CD4-positive, alpha-beta T cell treated with Interleukin-4 for 4 hours (primary cell): ENCODE measurements at places on chromosomes 2 and 18.

DNA sequence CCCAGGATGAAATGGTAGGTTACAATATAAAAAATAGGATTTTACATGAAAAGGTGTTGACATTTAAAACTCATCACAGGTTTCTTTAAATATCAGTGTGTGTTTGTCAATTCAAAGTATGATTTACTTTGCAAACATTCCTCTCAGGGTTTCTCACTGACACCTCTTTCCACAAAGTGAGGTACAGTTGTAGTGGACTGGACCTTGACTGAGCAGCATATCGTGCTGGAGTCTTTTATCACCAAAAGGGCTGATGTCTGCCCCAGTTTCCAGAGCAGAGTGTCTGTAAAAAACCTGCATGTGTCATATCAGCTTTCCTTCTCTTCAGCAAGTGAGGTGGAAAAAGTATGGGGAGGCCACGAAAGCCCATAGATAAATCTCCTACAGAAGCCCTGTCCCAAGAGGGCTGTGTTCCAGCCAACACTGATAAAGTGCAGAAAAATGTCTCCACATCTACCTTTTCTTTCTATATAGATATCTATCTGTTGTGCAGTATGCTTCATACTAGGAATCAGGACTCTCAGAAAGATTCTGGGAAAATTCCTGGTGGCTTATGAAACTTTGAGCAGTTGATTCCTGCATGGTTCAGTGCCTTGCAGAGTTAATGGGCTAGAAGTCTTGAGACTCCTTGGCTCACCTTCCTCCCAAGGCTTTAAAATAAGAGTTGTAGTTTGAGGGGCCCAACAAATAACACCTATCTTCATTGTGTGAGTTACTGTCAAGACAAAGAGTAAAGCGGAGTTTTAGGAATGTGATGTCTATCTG, 6.9 kb downstream of the ACYP2 start:
- DNase-seq, result no peak

DNA sequence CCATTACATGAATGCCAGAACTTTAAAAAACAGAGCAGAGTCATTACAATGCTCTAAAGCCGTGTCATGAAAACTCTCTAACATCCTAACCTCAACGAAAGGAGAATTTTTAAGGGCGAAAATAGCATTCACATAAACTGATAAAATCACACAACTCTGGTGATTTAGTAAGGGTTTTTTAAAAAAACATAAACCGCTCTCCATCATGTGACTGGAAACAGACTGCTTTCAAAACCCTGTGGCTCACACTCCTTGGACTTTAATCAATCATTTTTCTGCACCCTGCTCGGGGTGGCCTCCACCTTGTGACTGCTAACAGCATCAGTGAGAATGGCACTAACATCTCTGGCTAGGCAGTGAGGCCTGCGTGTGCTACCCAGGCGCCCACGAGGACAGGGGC, 12.1 kb downstream of the DOCK10 start:
- peak; percentile 41 for DNase-seq

GRCh38 chr2:160700021-160700814, 206.6 kb upstream of the RBMS1 start:
- no peak for DNase-seq

GRCh38 chr2:237955640-237956401, 11.0 kb upstream of the UBE2F start:
- DNase-seq, result no peak

- peak; percentile 1 for DNase-seq
Observed at GRCh38 chr18:76620321-76621170, 125.5 kb upstream of the ZNF516 start.

DNA sequence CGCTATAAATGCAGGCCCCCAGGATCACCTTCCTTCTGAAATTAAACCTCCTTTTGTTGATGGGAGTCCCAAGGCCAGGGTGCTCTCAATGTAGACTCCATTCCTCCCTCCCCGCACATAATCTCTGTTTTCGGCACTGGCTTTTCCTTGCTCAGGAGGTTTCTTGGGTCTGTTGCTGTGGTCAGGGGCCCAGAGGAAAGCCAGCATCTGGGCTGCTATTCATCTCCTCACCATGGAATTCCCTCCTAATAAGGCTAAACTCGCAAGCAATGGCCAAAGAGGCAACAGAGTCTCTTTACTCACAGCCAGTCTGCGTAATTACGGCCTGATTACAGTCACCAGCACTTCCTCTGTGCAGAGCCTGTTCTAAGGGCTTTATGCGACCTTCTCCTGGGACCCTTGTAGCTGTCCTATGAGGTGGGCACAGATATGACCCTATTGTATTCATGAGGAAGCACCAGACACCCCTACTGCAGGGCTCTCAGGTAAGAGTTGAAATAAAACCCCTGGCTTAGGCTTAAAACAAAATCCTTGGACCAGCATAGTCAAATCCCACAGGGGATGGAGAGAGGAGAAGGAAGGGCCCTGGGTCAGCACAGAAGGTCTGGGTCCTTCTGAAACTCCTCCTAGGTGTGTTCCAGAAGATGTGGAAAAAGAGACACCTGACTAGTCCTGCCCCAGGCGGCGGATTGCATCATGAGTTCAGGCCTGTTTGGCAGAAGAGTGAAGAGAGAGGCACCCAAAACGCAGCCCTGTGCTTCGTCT, 105.0 kb upstream of the SH3BP4 start:
- no peak for DNase-seq

DNA sequence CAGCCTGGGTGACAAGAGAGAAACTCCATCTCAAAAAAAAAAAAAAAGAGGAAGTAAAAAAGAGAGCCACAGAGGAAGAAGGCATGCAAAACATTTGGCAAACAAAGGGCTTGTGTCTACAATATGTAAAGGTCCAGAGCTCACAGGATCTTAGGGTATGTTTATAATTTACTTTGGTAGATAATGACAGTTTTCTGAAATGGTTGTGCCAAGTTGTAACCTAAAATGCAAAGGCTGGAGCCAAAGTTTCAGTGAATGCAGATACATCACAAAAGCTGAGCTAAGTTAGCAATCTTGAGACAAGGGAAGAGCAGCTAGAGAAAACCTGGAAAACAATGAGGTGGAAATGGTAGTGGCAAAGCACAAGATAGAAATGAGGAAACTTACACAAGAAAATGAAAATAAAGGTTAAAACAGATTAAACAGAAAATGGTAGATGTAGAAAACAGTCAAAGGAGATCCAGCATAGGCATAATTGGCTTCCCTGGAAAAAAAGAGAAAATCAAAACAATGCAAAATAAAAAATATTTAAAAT, 77.5 kb upstream of the HK2 start:
- DNase-seq, result no peak

DNA sequence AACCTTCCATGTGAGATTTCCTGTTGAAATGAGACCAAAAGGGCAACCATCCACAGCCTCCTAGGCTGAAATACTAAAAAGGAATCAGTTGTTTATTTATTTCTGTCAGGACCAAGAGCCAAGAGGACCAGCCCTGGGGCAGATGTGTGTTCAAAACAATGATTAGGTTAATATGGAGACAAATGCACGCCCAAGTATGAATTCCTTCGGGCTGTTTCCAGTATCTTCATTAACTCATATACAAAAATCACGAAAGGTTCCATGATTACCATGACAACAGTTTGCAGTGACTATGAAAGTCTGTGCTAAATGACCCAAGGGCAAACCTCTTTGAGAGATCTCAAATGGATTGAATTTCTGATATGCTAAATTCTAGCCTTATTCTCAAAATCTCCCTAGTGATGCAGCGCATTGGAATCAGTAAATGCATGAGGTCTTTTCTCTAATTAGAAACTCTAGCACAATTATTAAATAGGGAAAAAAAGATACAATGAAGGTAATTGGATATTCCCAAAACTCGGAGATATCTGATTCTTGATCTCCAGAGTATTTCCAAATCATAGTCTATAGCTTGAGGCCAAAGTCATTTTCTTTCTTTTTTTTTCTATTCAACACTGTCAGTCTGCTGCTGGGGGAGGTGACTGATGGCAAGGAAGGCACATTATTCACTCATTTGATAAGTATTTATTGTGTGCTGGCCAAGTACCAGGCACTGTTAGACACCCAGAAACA, 35.6 kb downstream of the VIT start:
- no peak for DNase-seq

DNA sequence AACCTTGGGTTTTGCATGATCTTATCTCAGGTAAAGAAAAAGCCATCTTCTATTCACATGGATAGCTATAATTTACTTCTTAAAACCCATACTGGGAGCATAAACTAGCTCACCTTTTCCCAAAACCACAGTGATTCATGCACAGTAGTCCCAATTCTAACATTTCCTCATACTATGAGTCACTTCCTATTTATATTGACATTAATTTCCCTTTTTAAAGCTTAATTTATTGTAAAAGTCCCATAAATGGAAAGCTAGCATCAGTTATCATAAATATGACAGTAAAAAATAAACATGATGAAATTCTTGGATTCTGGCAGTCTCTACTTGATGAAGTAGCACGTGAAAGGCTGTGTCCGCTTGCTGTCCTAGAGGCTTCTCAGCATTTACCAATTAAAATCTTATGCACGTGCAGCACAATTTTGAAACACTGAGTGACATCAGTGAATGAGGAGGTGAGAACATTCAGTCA, 180.1 kb downstream of the CDH2 start:
- no peak for DNase-seq

DNA sequence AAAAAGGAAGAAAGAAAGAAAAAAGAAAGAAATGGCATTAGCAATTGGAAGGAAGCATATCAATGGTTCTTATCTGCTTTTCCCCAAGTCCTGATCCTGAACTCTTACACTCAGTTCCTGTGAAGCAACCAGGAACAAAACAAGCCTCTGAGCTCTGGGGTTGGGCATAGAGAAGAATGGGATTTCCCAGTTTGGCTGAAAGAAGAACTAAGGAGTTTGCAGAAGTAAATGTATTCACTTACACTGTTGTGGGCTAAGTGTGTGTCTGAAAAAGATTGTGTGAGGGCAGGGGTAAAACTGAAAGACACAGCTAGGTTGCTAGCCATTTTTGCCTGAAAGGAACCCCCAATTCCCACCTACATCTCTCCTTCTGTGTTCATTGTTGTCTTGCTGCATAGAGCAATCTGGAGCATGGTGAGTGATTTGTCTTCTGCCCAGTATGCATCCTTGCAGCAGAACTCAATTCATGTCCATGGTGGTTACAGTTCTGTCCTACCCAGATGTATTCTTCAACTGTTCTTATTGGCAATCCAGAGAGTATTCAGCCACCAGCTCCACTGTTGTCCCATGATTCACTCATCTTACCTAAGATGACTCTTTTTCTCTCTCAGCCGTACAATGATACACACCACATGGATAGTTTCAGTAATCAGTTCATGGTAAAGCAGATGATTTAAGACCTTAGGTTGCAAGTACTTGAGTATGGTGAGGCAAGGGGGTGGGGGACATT, 348.7 kb downstream of the ARHGAP15 start:
- DNase-seq, result no peak

DNA sequence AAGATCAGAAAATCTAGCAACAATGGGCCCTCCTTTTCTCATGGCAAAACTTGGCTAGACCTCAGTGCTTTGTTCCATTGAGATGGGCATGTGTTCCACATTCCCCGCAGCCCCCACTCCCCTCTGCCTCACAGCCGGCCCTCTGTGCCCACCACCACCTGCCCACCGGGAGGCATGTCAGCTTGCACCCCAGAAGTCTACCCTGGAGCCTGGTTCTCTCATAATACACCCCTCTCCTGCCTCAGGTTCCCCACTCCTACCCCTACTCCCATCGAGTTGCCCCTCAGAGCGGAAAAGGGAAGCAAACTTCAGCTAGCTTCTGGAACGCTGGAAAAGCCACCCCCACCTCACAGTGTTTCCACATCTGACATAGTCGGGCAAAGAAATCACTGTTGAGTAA, 219.0 kb downstream of the ANAPC1 start:
- DNase-seq, result no peak

DNA sequence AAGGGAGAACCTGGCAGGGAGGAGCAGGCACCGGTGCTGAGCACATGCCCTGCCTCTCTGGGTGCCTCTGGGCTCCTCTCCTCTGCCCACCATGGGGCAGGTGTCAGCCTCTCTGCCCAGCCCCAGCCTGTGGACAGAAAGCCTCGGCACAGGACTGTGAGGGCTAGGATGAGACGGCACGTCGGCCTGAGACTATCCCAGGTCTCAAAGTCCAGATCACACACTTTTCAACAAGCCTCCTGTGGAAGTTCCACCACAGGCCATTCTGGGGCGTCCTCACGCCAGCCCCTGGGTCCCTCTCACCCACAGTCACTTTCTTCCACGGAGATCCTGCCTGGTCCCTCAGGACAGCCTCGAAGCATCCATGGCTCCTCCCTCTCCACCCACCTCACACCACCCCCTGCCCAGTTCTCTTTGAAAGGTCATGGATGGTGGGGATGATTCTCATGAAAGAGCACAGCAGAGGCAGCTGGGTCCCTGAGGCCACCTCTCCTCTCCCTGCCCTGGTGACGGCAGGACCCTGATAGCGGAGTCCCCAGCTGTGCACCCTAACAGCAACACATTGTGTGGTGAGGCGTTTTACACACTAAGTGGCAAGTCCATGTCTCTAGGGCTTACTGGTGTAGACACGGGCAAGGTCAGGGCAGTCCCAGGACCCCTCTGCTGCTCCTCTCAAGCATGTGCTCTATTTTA, 569.4 kb upstream of the SALL3 start:
- no peak for DNase-seq

- DNase-seq, result no peak
Observed at GRCh38 chr18:33712719-33713118, 134.7 kb downstream of the ASXL3 start.

GRCh38 chr2:133262893-133263292, 305.4 kb downstream of the NCKAP5 start:
- no peak for DNase-seq

DNA sequence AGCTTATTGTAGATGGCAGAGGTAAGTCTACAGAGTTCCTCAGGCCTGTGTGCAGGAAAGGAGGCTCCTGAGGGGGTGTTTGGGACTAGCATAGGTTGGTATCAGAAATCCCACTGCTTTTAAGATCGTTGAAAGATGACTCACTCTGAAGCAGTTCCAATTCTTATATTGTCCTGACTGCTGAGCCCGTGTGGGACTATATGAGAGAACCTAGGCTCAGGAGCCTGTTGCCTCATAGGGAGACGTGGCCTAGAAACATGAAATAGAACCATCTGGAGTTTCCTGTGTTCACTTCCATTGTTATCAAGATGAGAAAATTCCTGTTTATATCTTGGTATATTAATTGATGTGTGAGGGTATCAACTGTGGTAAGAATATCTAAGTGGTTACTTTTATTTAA, 5.7 kb downstream of the CCT7 start:
- no peak for DNase-seq
